Omental fat pad (tissue), 4 donors: ENCODE measurements at places on chromosomes 1 and 21. TPM values are rescaled to one million over a fixed set of nuclear protein-coding genes. Genes with fewer than 3 reads are reported as not detected.

- no peak for DNase-seq
These were observed 5.5 kb upstream of the PPIE start for GRCh38 chr1:39733161-39733560.

DNA sequence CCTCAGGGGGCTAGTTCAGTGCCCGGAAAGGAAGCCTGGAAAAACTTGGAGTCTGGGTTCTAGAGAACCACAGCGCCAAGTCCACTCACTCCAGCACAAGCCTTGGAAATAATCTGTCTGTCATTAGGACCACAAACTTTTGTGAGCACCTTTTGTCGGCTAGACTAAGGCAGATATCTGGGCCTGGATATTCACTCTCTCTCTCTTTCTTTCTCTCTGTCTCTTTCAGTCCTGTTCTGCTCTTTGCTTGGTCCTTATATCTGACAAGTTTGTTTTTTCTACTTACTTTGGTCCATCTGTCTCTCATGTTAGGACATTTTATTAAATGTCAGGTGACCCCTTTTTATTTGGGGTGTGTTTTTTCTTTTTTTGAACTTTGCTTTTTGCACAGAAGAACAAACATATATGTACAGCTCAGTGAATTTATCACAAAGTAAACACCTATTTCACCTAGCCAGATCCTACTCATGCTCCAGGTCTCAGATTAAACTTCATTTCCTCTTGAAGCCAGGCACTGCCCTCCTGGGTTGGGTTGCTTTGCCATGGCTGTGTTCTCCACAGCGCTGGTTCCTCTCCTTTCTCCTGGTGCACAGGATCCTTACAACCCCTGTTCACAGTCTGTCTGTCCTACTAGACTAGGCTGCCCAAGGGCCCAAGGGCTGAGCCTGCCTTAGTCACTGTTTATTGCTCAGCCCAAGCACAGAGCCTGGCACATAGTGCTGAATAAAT lies 40.8 kb downstream of the TCEANC2 start:
- DNase-seq: no peak

GRCh38 chr1:29636936-29637335 lies 400.6 kb downstream of the PTPRU start:
- DNase-seq: no peak

GRCh38 chr1:8870616-8871538 lies 7.6 kb downstream of the ENO1 start:
- DNase-seq: no peak

GRCh38 chr1:185342672-185343259 lies 25.7 kb upstream of the IVNS1ABP start:
- no peak for DNase-seq

DNA sequence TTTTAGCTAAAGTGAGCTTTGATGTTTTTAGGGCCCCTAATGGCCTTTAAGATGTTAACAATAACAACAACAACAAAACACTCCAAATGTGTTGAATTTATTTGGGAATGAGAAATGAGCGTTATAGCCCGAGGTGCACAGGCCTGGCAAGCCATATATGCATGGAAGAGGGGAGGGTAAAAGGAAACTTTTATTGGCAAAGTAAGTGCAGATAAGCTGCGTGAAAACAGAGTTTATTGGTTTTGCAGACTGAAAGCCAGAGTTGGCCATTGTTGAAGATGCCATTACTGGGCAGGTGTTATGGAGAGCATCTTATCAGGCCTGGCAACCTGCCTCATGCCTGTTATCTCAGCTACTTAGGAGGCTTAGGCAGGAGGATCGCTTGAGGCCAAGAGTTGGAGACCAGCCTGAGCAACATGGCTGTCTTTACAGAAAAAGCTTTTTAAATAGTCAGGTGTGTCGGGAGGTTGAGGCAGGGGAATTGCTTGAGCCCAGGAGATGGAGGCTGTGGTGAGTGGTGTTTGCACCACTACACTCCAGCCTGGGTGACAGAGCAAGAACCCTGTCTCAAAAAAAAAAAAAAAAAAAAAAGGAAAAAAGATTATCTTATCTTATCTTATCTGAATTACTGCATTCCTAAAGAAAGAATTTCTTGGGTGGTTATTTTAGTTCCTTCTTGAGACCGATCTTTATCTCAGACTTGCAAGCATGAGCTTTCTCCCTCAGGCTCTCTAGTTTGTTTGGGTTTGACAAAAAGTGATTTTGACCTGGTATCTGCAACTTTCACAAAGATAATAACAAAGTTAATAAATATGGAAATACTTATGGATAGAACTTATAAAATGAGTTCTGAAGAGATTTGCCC lies 1.7 kb downstream of the PATJ start:
- DNase-seq: no peak

- no peak for DNase-seq
These were observed 35.9 kb downstream of the KCNA2 start for GRCh38 chr1:110570307-110570706.

DNA sequence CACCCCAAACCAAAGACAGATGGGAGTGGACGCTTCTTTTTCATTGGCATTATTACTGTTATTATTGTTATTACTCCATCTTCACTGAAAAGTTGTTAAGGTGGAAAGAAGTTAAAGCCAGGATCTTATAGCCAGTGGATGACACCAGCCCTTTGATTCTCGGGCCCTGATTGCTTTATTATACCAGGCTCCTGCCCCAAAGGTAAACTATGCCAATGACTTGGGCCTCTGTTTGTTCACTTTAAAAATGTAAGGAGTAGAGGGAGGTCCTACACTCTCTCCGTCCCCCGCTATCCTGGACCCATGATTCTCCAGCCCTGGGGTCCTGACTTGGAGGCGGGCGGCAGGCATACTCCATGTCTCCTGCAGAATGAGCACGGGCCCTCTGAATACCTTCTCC lies 106.8 kb downstream of the TOMM20 start:
- no peak for DNase-seq

EXTL1 gene
- not detected for total RNA-seq

DNA sequence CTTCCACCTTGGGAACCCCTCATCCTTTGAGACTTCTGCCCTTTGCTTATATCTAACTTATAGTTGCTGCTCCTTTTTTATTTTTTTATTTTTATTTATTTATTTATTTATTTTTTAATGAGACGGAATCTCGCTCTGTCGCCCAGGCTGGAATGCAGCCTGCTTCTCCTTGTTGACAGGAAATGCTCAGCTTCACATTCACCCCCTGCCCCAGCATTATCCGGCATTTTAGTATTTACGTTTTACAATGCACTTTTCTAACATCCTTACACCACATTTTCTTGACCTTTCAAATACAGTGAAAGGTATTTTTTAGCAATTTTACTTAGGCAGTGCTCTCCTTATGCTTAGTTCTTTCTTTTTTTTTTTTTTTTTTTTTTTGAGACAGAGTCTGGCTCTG lies 14.9 kb downstream of the CXADR start:
- no peak for DNase-seq

DNA sequence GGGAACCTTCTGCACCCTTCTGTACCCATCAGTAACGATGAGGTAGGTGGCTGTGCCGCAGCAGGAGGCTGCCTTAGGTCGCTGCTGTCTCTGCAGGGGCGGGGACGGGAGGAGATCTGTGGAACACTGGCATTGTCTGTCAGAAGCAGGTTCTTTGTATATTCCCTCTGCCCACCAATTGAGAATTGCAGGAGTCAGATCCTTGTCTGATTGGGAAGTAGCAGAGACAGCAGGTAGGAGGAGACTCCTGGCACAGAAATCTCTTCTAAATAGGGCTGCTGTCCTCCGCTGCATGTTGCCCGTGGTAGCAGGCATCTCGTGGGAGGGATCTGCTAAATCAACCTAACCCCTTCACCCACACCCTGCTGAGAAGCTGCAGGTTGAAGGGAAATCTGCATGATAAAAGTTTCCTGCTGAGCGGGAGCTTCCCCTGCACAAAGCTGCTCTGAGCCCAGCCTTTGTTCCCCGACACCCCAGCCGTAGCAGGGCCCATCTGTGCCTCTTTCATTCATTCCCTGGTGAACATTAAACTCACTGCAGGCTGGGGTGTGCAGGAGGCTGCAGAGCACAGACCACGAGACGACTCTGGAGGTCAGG lies 15.9 kb downstream of the SARS1 start:
- DNase-seq: no peak

ADGRB2 gene
- 0.79 TPM for total RNA-seq

DNA sequence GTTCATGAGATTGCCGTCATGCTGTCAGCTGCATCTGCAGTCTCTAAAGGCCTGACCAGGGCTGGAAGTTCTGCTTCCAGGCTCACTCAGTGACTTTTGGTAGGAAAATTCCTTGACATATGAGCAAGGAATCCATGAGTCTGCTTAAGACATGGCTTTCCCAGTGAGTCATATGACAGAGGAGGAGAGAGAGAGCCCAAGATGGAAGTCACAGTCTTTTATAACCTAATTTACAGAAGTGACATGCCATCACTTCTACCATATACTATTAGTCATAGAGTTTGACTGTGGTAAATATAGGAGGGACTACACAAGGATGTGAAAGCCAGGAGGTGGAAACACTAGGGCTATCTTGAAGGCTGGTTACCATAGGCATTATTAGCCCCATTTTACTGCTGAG lies 115.2 kb downstream of the ROR1 start:
- DNase-seq: no peak

- DNase-seq: no peak
These were observed 5.8 kb upstream of the C1orf159 start for GRCh38 chr1:1121611-1122077.

LAMC1 gene
- 377 TPM for total RNA-seq

USF1 gene
- 87.5 TPM for total RNA-seq

DNA sequence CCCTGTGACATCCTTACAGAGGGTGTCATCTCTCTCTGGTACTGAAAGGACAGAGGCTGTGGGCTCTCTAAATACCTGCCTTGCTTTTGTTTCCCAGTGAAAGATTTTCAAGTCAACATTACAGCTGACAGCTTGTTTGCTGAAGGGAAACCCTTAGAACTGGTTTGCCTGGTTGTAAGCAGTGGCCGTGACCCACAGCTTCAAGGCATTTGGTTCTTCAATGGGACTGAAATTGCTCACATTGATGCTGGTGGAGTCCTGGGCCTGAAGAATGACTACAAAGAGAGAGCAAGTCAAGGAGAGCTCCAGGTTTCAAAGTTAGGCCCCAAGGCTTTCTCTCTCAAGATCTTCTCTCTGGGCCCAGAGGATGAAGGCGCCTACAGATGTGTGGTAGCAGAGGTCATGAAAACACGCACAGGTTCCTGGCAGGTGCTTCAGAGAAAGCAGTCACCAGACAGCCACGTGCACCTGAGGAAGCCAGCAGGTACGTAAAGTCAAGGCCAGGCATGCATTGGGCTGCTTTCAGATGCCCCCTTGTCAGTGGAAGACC lies 11.8 kb downstream of the CD101 start:
- no peak for DNase-seq

GRCh38 chr21:43676391-43676790 lies 17.0 kb downstream of the RRP1B start:
- no peak for DNase-seq

DNA sequence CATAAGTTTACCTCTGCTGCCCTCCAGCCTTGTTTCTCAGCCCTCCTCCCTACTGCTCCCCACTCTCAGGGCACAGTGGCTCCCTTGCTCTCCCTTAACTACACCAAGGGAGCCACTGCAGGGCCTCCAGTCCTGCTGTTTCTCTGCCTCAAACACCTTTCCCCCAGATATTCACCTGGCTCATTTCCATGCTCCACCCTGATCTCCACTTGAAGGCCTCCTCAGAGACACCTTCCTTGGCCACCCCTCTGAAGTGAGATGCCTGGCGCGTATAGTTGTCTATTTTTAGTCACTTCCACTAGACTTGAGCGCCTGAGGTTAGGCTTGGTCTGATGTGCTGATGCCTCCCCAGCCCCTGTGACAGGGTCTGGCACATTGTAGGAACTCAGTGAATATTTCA lies 34.9 kb downstream of the SEC16B start:
- no peak for DNase-seq

GRCh38 chr1:61198554-61198953 lies 116.2 kb downstream of the NFIA start:
- DNase-seq: no peak

PDPN gene
- total RNA-seq: 29.9 TPM

DNA sequence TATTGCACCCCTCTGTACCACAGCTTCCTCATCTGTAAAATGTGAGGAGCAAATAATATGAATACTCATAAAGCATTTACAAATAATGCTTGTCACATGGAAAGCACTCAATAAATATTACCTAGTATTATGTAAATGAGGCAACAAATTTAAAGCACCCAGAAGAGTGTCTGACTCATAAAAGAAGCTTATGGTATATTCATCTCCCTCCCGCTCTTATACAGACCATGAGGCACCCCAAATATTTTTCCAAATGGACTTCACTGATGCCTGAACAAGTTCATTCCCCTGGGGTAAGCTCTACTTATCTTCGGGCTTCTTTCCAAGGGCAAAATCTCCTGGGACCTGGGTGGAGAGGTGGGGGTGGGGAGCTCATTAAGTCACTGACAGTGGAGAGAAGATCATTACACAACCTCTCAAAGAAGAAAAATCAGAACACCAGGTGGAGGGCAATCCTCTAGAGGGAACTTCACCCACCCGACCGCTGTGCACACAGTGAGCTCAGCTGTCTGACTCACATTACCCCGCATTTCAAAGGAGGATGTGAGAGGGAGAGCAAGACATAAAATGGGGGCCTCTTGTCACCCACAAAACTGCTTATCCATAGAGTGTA lies 166.2 kb downstream of the ASTN1 start:
- no peak for DNase-seq

DNA sequence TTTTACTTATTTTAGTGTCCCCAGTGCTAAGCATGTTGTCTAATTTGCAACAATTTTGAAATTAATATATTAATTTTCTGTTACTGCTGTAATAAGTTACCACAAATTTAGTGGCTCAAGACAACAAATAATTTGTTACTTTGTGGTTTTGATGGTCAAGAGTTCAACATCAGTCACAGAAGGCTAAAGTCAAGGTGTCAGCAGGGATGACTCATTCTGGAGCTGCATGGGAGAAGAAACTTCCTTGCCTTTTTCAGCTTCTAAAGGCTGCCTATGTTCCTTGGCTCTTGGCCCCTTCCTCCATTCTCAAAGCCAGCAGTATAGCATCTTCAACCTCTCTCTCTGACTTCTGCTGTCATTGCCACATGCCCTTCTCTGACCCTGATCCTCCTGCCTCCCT lies 271.8 kb downstream of the HLX start:
- no peak for DNase-seq

- no peak for DNase-seq
These were observed 2.4 kb downstream of the TP73 start for GRCh38 chr1:3654549-3655281.

GRCh38 chr1:167661527-167662426 lies 31.7 kb downstream of the RCSD1 start:
- DNase-seq: no peak

DNA sequence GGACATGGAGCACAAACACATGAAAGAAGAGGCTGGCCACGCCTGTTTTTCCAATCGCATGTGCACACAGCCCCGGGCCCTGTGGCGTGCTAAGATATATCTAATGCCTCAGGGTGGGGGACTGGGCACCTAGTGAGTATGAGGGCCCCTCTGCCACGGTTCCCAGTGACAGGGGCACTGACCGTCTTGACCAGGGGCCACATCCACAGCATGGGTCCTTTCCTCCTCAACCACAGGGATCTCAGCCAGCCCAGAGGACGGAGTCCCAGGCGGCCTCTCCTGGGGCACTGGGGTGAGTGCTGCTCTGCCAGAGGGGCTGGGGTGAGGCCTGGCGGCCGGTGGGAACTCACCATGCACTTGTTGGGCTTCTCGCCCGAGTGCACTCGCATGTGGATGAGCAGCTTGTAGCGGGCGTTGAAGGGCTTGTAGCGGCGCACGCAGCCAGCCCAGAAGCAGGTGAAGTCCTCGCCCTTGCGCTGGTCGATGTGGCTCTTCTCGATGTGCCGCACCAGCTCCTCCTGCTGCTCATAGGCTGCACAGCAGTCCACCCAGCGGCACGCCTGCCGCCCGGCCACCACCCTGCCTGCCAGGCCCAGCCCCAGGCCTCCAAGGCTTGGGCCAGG lies 134.7 kb downstream of the DMRTB1 start:
- DNase-seq: no peak

KRTAP12-1 gene
- not detected for total RNA-seq

MTARC1 gene
- 262 TPM for total RNA-seq

ASCL5 gene
- total RNA-seq: not detected

ATP1A4 gene
- total RNA-seq: 1.6 TPM
